ENCODE measurements at places on chromosomes 1 and 21. TPM values are rescaled to one million over a fixed set of nuclear protein-coding genes. Genes with fewer than 3 reads are reported as not detected.

GRCh38 chr1:197269053-197269452 is 1.0 kb downstream of the CRB1 start:
- DNase-seq: no peak

SCCPDH gene
- 19.6 TPM for total RNA-seq

AJAP1 gene
- not detected for total RNA-seq

- no peak for DNase-seq
Observed at GRCh38 chr1:209667103-209667502, 8.1 kb upstream of the G0S2 start.

DNA sequence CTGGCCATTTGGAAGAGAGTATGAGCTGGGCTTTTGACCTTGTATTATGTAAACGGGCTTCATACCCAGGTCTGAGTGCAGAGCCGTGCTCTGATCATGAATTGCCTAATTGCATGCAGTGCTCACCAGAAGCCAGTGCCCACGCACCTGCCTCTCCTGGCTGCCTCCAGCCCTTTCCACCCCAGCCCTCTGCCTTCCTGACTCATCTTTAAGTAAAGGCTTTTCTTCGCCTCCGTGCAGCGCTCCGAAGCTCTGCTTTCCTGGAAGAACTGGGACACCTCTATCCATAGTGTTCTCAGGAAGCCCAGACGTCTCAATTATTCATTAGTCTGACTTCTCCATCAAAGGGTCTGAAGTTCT is 413.7 kb downstream of the PTPRU start:
- no peak for DNase-seq

UBXN10 gene
- 0.29 TPM for total RNA-seq

DNA sequence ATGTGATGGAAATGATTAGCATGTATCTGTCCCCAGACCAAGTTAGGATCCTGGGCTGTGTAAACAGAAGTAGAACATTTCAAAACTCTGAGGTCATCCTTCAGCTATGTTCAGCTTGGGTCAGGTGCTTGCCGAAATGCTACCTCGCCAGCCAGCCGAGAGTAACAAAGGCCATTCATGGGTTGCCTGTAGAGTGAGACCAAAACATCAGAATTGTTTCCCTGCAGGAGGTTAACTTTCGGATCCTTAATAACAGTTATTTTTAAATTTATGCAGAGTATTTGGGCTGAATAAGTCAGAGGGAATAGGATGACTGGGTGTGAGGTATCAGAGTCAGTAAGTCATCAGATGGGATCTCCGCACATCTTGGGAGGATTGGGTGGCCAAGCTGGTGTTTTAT is 35.6 kb downstream of the SMYD2 start:
- no peak for DNase-seq

VPS45 gene
- 36.1 TPM for total RNA-seq

- DNase-seq: no peak
Observed at GRCh38 chr1:55289614-55290013, 74.5 kb upstream of the USP24 start.

GRCh38 chr1:222167111-222167510 is 380.8 kb downstream of the HHIPL2 start:
- no peak for DNase-seq

DNA sequence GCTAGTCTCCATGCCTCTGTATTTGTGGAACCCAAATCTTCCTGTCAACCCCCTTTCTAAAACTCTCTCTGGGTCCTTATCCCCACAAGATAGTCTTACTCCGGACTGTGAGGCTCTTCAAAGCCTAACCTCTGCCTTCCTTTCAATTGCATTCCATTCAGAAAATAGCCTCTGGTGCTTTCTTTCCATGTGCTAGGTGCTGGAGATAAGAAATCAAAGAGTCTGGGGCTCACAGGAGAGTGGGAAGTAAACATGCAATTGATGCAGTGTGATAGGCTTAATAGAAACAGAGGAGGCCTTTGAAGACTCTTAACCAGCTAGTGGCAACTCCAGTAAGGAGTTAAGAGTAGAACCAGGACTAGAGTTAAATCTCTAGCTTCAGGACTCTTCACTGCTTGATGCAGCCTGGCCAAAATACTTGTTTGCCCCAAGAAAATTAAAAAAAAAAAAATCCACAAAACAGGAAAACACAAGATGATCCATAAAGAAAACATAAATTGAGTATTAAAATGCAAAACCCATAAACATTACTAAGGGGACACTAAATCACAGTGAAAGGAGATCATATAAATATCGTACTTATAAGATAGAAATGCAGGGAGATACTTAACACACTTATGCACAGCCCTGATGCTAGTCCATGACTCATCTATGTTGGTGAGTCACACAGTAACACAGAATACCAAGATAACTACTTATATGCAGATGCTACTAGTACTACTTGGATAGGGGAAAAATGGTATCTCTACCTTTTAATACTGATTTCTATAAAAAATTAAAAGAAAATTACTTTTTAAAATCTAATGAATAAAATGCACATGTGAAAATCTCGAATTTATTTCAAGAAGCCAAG is 341.5 kb downstream of the KCNH1 start:
- DNase-seq: no peak

- no peak for DNase-seq
Observed at GRCh38 chr1:4130096-4130495, 230.0 kb upstream of the C1orf174 start.

DNA sequence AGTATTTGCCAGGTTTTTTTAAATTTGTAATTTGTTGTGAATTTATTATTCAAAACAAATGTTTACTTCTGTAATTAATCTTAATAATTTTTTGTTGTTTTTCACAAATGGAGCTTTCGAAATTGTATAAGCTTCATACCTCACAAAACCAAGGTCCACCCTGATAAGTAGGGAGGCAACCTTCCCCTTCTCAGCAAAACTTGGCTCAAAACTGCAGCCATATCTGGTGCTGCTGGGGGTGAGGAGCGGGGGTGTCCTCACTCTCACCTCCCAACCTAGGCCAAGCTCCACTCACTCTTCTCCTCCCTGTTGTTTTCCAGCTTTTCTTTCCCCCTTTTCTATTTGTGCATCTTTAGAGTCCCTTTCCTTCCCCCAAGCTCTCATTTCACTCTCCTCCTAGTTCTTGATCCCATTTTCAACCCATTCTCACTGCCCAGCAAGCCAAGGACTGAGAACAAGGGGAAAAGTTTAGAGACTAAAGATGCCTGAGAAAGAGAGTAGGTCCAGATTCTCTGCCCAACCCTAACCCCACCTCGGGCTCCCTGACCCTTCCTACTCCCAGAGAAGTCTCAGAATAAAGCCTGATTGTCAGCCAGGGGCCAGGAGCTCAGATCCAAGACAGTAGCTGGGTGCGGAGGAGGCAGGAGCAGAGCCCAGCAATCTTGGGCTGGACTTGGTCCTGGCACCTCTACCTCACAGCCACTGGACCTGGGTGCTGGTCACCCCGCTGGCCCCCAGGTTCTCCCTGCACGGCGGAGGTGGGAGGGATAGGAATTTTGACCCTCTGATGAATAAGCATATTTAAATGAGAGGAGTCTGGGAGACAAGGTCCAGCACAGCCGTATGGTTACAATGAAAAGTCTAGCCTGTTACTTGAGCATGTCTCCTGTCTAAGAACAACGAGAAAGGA is 8.3 kb upstream of the CFAP45 start:
- no peak for DNase-seq

- DNase-seq: no peak
Observed at GRCh38 chr1:199135901-199136300, 497.1 kb downstream of the PTPRC start.

Measured in activated CD8-positive, alpha-beta T cell treated with anti-CD3 and anti-CD28 coated beads, Interleukin-2, amount 10 ng/mL, durations not matched to agents 7 days and 5 days (primary cell).